ENCODE measurements at places on chromosomes 5 and 9.

DNA sequence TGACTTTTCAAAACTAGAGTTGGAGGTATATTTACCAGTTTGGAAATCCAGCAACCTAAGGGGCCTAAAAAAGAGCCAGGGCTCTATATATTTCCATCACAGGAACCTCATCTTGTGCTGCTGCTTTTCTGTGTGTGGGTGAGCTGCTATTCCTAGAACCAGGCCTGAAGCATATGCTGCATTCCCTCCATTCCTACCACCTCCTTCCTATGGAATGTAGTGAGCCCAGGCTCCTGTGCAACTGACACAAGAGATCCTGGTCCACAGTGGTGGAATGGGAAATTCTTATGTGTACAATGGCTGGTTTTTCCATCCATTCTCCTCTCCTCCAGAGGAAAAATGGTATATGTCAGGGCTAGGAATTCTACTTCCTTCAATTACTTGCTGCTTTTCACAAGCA lies 39.1 kb downstream of the SPEF2 start:
- DNase-seq = no peak

GRCh38 chr9:89097219-89097618 lies 81.4 kb downstream of the SHC3 start:
- no peak for DNase-seq

DNA sequence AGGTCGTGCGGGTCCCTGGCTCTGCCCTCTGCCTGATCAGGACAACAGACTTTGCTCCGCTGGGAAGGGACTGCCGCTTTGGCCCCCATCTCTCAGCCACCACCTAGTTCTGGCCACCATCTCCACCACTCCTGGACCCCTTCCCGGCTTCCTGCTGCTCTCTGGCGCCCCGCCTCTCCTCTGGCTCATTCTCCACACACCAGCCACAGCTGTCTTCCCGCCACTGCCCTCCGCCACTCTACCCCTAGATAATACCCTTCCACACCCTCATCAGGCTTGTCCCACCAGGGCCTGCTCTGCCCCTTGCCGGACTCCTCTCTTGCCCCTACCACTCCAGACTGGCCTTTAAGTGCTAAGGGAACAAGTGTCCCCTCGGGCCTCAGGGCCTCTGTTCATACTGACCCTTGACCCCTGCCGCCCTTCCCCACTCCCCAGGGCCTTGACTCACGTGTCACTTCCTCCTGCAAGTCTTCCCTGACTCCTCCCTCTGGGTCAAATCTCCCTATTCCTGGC lies 3.0 kb upstream of the CDX1 start:
- DNase-seq = peak; percentile 66

GRCh38 chr9:93898026-93898425 lies 57.1 kb downstream of the BARX1 start:
- DNase-seq = no peak

GRCh38 chr9:21836437-21837161 lies 34.2 kb downstream of the MTAP start:
- no peak for DNase-seq

GRCh38 chr5:95644351-95645042 lies 2.1 kb upstream of the RFESD start:
- peak; percentile 71 for DNase-seq

GRCh38 chr5:76709762-76710161 lies 6.2 kb upstream of the F2R start:
- DNase-seq = no peak

- no peak for DNase-seq
These were observed 175.4 kb downstream of the MED10 start for GRCh38 chr5:6202968-6203365.

DNA sequence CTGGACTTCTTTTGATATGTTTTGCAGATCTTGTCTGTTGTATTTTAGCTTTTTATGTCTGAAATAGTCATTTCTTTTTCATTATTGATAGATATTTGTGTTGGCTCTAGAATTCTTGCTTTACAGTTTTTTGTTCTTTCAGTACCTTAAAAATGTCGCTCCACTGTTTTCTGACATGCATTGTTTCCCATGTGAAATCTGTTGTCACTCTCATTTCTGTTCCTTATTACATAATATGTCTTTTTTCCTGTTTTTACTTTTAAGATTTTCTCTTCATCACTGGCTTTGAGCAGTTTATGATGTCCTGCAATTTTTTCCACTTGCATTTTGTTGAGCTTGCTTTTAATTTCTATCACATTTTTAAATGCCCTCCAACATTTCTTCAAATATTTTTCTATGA lies 270.4 kb upstream of the TARS1 start:
- no peak for DNase-seq

DNA sequence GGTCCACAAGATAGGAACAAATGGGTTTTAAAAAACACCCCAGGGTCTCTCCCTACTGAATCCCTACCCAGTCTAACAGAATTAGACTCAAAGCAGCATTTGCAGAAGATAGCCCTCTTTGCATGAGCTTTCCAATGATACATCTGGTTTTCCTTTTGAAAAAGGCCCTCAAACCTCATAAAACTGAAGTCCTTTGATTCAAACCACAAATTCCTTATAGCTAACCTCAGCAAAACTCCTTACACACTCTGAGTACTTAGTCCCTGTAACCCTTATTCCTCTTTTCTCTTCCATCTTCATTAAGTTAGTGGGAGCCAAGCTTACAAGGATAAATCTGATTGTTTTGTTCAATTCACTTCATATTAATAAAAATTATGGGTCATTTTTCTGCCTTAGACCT lies 90.5 kb upstream of the TNC start:
- no peak for DNase-seq

- DNase-seq = no peak
These were observed 81.5 kb downstream of the DAB2IP start for GRCh38 chr9:121732886-121733285.

- no peak for DNase-seq
These were observed 97.3 kb upstream of the EQTN start for GRCh38 chr9:27394154-27394825.

- DNase-seq = no peak
These were observed 6.5 kb downstream of the HIGD2A start for GRCh38 chr5:176394881-176395675.

- no peak for DNase-seq
These were observed 58.6 kb upstream of the PPARGC1B start for GRCh38 chr5:149671544-149671943.

DNA sequence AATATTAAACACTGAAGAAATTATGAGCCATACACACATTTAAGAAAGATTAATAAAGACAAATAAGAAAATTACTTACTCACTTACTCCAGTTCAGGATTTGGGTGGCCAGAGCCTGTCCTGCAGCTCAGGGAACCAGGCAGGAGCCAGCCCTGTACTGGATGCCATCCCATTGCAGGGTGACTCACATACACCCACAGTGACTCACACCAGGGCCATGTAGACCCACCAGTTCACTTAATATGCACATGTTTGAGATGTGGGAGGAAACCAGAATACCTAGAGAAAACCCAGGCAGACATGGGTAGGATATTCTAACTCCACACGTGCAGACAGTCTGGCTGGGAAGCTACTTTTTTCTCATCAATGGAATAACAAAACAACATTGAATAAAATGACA lies 49.6 kb upstream of the ADRB2 start:
- peak; percentile 84 for DNase-seq

DNA sequence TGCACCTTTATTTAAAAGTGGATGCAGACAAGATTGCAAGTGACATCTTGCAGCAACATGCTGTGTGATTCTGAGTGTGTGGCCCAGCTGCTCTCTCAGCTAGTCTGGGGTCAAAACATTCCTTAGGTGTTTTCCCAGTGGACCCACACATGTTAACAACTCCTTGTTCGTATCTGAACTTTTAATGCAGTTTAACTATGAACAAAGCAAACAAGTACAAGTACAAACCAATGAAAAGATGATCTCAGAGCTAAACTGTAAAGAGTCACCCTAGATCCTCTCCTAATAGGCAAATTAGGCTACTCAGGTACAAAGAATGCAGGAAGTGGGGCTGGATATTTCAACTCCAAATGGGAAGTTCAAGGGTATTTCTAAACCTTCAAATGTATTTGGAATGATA lies 108.4 kb downstream of the ENTREP1 start:
- DNase-seq = no peak

DNA sequence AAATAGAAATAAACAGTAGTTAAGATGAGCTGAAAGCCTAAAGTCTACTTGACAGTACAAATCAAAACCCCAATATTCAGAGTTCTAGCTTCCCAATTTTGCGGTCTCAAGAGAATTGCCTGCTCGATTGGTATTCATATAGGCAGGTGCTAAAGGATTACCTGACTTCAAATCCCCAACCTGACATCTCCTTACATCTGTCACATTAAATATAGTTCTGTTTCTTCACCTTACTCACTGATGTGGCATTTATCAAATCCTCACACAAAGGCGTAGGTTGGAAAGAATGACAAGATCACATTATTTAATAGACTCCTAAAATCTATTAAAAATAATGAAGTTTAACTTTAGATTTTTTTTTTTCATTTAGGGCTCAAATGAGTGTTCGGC lies 72.8 kb upstream of the ANKH start:
- no peak for DNase-seq

GRCh38 chr9:69740872-69741505 lies 18.8 kb downstream of the PTAR1 start:
- DNase-seq = no peak

DNA sequence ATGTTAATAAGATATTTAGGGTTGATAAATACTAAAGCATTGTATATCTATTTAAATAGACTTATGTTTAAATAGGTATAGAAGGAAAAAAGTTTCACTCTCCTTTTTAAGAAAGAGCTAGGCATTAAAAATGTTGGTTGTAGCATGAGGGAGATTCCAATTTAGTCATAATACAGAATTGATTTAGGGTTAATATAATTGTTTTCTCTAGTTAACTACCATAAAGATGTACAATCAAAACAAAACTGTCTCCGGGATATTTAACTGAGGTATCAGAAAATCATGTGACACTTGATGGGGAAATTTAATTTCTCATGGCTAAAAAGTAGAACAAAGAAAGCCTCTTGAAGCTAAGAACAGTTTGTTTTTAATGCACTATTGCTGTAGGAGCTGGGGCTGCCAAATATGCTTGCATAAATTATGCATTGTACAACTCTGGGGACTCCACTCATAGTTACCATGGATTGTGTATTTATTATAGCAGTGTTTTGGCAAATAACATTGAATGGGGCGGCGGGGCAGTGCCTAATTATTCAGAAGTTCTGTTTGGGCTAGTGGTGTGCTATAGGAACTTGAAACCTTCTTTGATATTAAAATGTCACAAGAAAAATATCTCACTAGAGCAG lies 44.2 kb downstream of the SMC2 start:
- DNase-seq = no peak

DNA sequence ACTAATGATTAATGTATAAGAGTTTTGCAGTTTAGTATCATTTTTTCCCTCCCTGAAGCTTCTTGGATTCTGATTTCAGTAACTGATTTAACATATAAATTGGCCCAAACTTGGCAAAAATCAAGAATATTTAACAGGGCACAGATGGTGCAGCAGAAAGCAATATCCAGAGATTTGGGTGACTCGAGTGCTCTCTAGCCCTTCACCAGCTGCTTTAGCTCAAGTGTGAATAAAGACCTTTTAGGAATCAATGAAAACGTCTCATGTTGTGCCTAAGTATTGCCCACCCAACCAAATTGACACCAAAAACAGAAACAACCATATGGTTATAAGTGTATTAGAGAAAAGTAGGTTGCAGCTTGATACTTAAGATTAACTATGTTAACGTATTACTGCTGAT lies 933.4 kb upstream of the PTPRD start:
- DNase-seq = no peak

- DNase-seq = no peak
These were observed 443.4 kb upstream of the TRPC7 start for GRCh38 chr5:136808756-136809155.

DNA sequence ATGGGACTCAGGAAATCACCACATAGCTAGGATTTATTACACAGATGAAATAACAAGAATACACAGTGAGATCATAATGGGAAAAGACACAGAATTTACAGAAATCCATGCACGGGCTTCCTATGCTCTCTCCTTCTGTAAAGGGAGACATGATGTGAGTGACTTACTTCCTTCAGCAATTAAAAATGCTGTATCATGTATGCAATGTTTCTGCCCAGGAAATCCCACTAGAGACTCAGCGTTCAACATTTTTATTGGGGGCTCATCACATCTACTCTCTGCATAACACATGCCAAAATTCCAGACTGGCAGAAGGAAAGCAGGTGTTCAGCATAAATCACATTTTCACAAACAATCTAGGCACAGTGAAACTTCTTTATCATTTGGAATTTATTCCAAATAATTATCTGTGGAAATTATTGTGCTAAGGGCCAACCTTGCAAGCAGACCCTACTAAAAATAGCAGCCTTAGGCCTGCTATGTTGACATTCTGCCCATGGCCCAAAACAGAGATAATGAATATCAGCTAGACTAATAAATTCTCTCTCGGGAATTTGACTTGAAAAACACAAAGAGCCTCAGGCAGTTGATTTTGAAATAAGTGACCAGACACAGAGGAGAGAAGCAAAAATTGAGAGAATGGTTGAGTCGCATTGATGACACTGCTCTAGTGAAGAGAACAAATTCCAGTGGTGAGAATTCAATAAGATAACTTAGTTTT lies 31.4 kb upstream of the SELENOP start:
- DNase-seq = no peak

GRCh38 chr9:104794070-104794469 lies 30.1 kb downstream of the NIPSNAP3B start:
- DNase-seq = no peak

DNA sequence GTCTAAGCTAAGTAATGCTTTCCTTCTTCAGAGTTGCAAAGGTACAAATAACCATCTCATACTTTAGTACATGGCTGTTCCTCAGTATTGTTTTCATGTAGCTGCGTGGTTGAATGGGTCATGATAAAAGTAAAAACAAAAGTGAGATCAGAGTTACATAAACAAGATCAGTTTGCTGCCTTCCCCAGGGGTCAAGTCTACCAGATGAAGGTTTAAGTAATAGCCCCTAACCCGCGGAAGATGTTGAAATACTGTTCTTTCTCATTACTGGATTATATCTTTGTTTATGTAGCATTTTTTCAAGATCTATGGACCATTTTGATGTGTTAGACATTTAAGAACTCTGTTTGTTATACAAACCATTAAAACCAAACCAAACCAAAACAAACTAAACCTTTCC lies 34.1 kb upstream of the ARRDC3 start:
- DNase-seq = peak; percentile 21

DNA sequence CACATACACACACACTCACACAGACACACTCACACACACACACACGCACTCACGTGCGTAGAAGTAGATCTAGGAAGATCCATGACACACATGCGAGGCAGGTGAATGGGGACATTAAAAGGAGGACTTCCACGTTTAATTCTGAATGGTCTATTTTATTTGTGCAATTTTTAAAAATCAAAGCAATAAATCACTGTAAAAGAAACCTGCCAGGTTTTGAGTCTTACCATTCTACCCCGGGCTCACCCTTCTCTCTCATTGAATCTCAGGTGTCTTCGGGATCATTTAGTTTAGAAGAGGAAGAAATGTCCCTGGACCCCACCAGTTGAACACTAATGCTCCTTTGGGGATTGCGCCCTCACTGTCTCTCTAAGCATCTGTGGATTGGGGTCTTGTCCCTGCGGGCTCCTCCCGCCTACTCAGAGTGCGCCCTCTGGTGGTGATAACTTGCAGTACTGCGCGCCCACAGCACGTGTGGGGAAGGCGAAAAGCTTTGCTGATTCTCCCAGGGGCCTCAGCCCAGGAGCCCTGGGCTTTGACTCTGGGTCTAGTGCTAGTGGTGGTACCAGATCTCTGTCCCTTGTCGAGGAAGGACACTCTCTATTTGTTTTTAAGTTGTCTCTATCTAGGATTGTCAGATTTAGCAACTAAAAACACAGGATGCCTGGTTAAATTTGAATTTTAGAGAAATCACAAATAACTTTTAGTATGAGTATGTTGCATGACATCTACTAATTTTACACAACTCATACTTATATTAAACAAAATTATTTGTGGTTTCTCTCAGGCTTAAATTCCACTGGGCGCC lies 34.8 kb downstream of the BOD1 start:
- DNase-seq = peak; percentile 64
